ENCODE measurements at places on chromosomes 5 and 9. TPM values are rescaled to one million over a fixed set of nuclear protein-coding genes. Genes with fewer than 3 reads are reported as not detected.

- no peak for DNase-seq
- H3K4me3 ChIP-seq = no peak overlapping the region
- no peaks in the 10 kb centered on the region for H3K36me3 ChIP-seq
- H3K27me3 ChIP-seq = no peaks in the 10 kb centered on the region
- H3K4me1 ChIP-seq = no peaks in the 10 kb centered on the region
Measured at GRCh38 chr5:24225051-24225450, 419.7 kb downstream of the CDH10 start.

DNA sequence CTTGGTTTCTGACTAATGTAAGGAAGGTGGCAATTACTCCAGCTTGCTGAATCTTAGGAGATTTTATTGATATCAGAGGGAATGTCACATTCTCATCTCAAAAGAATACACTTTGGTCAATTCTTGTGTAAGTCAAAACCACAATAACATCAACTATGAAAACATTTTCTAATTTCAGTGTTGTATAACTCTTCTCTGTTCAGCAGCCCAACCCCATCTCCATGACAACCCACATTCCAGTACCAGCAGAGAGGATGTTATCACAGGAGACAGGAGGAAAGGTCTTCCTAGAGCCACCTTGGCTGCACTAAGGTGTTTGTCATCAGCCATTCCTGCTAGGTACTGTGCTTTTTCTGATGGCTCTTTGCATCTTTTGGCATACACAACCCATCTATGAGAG, 529.1 kb upstream of the BRINP1 start:
- H3K4me1 ChIP-seq = no peaks in the 10 kb centered on the region
- H3K4me3 ChIP-seq = no peak overlapping the region
- H3K27ac ChIP-seq = no peak overlapping the region
- H3K36me3 ChIP-seq = no peaks in the 10 kb centered on the region

The TICAM2 gene
- total RNA-seq = 1.1 TPM

The ALG2 gene
- 21.2 TPM for total RNA-seq

DNA sequence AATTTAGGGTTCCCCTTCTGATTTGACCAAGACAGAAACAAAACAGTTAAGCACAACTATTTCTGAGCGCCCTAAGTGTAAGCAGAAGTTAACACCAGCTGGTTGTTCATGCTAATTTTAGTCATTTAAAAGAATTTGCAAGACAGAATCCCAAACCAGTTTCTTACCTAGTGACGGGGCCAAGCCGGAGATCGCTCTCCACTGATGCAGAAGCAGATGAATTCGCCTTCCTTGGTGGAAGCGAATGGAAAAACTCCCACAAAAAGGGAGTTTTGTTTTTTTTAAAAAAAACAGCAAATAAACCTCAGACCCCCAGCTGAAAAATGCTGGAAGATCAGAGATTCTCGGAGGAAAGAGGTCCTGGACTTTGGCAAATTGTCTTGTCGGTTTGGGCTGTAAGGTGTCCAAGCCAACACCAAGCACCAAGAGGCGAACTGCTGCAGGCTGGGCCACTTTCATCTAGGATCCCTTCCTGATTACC, 47.4 kb upstream of the GLDC start:
- peaks cover 6% of the 10 kb centered on the region for H3K4me1 ChIP-seq
- H3K27ac ChIP-seq = no peak overlapping the region
- H3K4me3 ChIP-seq = no peak overlapping the region
- H3K36me3 ChIP-seq = no peaks in the 10 kb centered on the region
- no peak for DNase-seq

DNA sequence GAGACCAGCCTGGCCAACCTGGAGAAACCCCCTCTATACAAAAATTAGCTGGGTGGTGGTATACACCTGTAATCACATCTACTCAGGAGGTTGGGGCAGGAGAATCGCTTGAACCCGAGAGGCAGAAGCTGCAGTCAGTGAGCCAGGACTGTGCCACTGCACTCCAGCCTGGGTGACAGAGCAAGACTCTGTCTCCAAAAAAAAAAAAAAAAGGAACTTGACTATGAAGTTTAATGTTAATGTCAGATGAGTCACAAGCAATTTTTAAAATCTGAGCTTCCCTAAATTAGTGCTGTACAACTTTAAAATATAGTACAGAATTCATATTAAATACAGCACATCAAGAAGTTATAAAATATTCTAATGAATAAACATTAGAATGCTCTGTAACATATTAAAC, 1.5 kb downstream of the MEIKIN start:
- H3K4me1 ChIP-seq = no peaks in the 10 kb centered on the region
- H3K4me3 ChIP-seq = no peak overlapping the region
- DNase-seq = no peak

DNA sequence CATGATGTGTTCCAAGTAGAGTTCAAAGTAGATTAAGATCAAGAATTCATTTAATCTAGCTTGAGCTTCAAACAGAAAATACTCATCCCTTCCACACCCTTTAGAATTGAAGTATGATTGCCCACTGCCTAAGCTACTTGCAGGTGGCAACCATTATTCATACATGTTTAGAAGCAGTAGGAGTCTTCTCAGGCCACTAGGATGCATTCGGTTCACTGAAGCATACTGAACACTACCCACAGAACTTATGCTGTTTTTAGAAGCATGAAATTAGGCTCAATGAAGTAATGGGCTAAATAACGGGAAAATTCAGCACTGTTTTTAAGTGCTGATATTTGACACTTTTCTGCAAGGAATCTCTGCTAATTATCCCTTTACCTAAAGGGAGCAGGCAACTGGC, 263.4 kb downstream of the DEPDC1B start:
- no peak overlapping the region for H3K27ac ChIP-seq
- no peak for DNase-seq

GRCh38 chr9:34437006-34437925, 21.1 kb downstream of the FAM219A start:
- H3K27me3 ChIP-seq = no peaks in the 10 kb centered on the region
- peak; percentile 74 for DNase-seq
- no peaks in the 10 kb centered on the region for H3K36me3 ChIP-seq
- no peak overlapping the region for H3K4me3 ChIP-seq
- H3K4me1 ChIP-seq = peaks cover 7% of the 10 kb centered on the region
- H3K27ac ChIP-seq = no peak overlapping the region

- peak; percentile 17 for DNase-seq
- peaks cover 17% of the 10 kb centered on the region for H3K4me1 ChIP-seq
- no peak overlapping the region for H3K4me3 ChIP-seq
- H3K27ac ChIP-seq = no peak overlapping the region
- peaks cover 1% of the 10 kb centered on the region for H3K36me3 ChIP-seq
Measured at GRCh38 chr5:93622240-93622885, 39.3 kb downstream of the NR2F1 start.

The SLC1A1 gene
- not detected for total RNA-seq

The DMGDH gene
- not detected for total RNA-seq

DNA sequence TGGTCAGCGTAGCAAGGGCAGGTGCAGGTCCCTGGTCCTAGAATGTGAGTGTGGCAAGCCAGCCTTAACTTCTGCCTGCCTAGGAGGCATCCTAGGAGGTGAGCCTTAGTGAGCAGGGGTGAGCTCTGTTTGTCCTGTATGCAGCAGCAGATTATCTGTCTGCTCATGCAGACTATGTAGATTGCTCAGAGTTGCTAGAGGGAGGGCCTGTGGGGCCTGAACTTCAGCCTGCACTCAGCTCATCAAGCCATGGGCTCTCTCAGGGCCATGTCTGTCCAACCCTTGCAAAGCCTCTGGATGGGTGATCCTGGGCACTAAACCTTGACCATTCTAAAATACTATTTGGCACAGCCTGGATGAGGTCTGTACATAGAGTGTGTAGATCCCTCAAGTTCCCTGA, 8.5 kb upstream of the CTSL start:
- peaks cover 17% of the 10 kb centered on the region for H3K27me3 ChIP-seq
- H3K36me3 ChIP-seq = peaks cover 2% of the 10 kb centered on the region
- no peak overlapping the region for H3K27ac ChIP-seq
- peaks cover 21% of the 10 kb centered on the region for H3K4me1 ChIP-seq

DNA sequence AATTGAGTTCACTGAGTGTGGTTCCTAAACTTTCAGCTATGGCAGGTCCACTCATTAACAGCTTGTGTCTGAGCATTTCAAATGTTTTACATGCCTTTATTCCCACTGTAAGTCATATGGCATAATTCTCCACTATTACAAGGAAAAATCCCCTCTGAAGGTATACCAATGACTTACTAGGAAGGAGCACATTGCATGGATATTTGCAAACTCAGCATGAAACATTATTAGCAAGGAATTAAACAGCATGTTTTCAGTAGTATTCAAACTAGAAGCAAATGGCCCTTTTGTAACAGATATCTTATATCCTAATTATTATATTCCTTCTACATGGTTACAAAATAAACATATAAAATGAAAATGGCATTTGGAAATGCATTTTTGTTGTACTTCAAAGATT, 566.4 kb upstream of the CCNG1 start:
- H3K4me3 ChIP-seq = no peak overlapping the region
- H3K4me1 ChIP-seq = no peaks in the 10 kb centered on the region
- no peaks in the 10 kb centered on the region for H3K27me3 ChIP-seq
- no peaks in the 10 kb centered on the region for H3K36me3 ChIP-seq
- no peak overlapping the region for H3K27ac ChIP-seq

The TSSK1B gene
- not detected for total RNA-seq

GRCh38 chr5:44539602-44539919, 150.3 kb upstream of the FGF10 start:
- no peak overlapping the region for H3K4me3 ChIP-seq
- no peaks in the 10 kb centered on the region for H3K4me1 ChIP-seq
- H3K36me3 ChIP-seq = no peaks in the 10 kb centered on the region

DNA sequence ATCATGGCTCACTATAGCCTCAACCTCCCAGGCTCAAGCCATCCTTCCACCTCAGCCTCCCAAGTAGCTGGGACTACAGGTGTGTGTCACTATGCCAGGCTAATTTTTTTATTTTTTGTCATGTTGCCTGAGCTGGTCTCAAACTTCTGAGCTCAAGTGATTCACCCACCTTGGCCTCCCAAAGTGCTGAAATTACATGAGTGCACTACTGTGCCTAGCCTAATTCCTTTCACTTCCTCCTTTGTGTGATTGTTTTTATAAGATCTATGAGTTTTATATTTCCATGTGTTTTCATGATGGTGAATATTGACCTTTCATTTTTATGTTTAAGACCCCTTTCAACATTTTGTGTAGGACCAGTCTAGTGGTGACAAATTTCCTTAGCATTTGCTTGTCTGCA, 55.2 kb upstream of the IL12B start:
- peaks cover 7% of the 10 kb centered on the region for H3K4me1 ChIP-seq
- peaks cover 61% of the 10 kb centered on the region for H3K27me3 ChIP-seq
- no peak overlapping the region for H3K4me3 ChIP-seq
- H3K36me3 ChIP-seq = peaks cover 31% of the 10 kb centered on the region
- no peak for DNase-seq

- no peaks in the 10 kb centered on the region for H3K4me1 ChIP-seq
- H3K27ac ChIP-seq = no peak overlapping the region
- no peaks in the 10 kb centered on the region for H3K27me3 ChIP-seq
- no peak for DNase-seq
- H3K4me3 ChIP-seq = no peak overlapping the region
Measured at GRCh38 chr5:109003928-109004327, 256.2 kb downstream of the FER start.

The ADAMTS13 gene
- 3.0 TPM for total RNA-seq

DNA sequence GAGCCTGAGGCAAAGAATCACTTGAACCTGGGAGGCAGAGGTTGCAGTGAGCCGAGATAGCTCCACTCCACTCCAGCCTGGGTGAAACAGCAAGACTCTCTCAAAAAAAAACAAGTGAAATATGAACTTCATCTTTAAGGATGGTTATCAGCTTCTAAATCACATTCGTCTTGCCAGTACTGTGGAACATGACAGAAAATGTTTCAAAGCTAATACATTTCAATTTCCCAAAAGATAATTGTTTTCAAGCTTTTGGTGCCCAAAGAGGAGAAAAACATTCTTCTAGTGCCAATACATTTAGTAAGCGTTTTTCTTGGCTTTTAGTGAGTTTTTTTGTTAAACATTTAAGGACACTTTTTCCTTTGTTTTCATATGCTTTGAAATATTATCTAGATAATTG, 4.4 kb upstream of the IFT74 start:
- DNase-seq = no peak
- peaks cover 36% of the 10 kb centered on the region for H3K4me1 ChIP-seq
- H3K27ac ChIP-seq = no peak overlapping the region
- H3K36me3 ChIP-seq = no peaks in the 10 kb centered on the region
- no peaks in the 10 kb centered on the region for H3K27me3 ChIP-seq

GRCh38 chr5:79225026-79225425, 10.9 kb upstream of the JMY start:
- H3K27ac ChIP-seq = no peak overlapping the region
- DNase-seq = no peak
- peaks cover 5% of the 10 kb centered on the region for H3K4me1 ChIP-seq
- H3K36me3 ChIP-seq = no peaks in the 10 kb centered on the region
- H3K27me3 ChIP-seq = no peaks in the 10 kb centered on the region

DNA sequence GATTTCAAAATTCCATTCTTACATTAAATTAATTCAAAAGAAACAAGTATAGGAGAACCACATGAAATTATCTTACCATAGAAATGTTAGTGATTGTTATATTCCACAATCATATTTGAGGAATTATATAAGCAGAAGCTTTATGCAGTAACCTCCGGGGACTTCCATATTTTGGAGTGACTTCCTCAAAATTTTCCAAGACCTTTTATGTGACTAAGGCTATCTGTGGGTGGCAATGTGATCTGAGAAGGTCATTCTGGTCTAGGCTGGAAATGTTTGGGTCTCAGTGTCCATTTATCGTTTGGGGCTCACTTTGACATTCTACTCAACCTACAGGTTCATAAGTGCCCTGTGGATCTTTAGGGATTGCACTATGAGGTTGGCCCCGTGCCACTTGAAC, 776.6 kb downstream of the CDH12 start:
- no peak overlapping the region for H3K27ac ChIP-seq
- no peak overlapping the region for H3K4me3 ChIP-seq
- no peaks in the 10 kb centered on the region for H3K4me1 ChIP-seq
- no peak for DNase-seq
- no peaks in the 10 kb centered on the region for H3K27me3 ChIP-seq

GRCh38 chr5:68698025-68698940, 395.5 kb upstream of the SLC30A5 start:
- no peaks in the 10 kb centered on the region for H3K4me1 ChIP-seq
- no peak for DNase-seq
- no peaks in the 10 kb centered on the region for H3K36me3 ChIP-seq
- H3K27me3 ChIP-seq = peaks cover 8% of the 10 kb centered on the region
- H3K4me3 ChIP-seq = no peak overlapping the region
- H3K27ac ChIP-seq = no peak overlapping the region

DNA sequence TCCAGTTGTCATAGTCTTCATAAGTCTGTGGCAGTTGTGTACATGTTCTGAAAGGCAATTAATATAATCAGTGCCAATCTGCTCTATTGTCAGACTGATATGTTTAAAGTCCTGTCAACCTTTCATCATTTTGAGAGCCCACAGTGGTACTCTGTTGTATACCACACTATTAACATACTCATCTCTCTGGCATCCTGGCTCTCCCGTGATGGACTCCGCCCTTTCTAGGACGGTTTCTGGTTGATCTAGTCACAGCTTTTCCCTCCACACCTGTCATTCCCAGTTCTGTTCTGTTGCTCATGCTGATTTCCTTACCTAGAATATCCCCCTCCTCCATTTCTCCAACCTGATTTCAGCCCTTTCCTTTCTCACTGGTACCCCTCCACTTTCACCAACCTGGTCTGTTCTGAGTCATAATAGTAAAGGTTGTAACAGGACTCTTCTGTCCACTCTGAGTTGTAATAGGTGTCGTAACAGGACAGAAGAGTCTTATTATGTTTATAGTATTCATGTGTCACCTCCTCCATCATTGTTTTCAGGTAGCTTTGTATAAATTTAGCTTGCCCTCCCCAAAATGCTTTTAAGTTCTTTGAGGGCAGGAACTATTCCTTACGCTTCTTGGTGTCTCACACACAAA, 4.1 kb downstream of the PTCD2 start:
- H3K4me1 ChIP-seq = peaks cover 28% of the 10 kb centered on the region
- no peaks in the 10 kb centered on the region for H3K27me3 ChIP-seq
- H3K27ac ChIP-seq = no peak overlapping the region
- H3K36me3 ChIP-seq = peaks cover 38% of the 10 kb centered on the region
- no peak overlapping the region for H3K4me3 ChIP-seq
- DNase-seq = no peak

Data from activated CD4-positive, alpha-beta T cell treated with anti-CD3 and anti-CD28 coated beads, Interleukin-2, amount 10 ng/mL, durations not matched to agents 7 days and 5 days (primary cell).